ENCODE measurements at places on chromosomes 12 and 14.

GRCh38 chr12:122190842-122191668 is 8.1 kb downstream of the LRRC43 start:
- peak; percentile 40 for DNase-seq

- DNase-seq = no peak
These were observed 142.3 kb downstream of the RTN1 start for GRCh38 chr14:59728304-59728703.

GRCh38 chr12:111864913-111865312 is 22.9 kb downstream of the MAPKAPK5 start:
- DNase-seq = no peak

DNA sequence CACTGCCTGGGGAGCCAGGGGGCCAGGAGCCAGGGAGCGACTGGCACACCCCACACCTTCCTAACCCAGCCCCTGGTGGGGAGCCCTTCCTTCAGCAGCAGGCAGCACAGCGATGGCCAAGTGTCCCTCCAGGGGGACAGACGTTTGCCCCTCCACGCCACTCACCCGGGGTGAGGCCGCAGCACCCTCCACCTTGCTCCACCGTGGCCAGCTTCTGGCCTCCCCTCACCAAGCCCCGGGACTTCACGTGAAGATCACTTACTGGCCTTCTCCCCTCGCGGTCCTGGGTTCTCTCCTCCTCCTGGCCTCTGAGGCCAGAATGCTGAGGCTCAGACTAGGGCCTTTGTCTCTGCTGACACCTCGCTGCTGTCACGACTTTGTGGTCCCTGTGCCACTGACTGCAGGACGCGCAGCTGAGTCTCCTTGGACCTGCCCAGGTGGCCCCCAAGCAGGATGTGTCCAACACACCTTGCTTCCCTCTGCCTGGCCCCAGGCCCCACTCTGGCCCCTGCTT is 3.5 kb upstream of the ASPG start:
- DNase-seq = no peak

- DNase-seq = peak; percentile 63
These were observed 81.9 kb upstream of the ZFP36L1 start for GRCh38 chr14:68874746-68875155.

DNA sequence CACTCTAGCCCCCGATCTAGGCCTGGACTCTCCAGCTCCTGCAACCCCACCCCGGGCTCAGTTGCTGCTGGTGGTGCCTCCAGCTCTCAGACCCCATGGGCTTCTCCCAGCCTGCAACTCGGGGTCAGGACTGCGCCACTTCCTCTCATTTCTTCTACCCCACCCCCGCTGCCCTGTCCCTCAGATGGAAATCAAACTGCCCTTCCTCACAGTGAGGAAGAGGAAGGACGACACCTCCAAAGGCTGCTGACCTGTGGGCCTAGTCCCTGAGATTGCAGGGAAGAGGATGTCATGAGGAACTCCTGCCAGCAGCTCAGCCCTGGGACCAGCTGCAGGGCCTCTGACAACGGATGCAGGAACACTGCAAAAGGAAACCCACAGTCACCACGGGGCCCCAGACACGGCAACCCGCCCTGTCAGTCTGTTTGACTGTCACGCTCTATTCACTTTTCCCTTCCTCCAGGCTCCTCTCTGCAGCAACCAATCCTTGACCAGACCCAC is 29.3 kb upstream of the PNMA1 start:
- peak; percentile 78 for DNase-seq

DNA sequence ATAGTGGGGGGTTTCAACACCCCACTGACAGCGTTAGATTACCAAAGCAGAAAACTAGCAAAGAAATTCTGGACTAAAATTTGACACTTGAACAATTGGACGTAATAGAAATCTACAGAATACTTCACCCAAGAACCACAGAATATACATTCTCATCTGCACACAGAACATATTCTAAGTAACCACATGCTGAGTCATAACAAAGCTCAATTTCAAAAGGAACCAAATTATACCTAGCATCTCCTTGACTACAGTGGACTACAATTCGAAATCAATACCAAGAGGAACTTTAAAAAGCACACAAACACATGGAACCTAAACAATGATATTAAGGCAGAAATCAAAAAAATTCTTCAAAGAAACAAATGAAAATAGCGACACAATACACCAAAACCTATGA is 871.6 kb upstream of the MDGA2 start:
- DNase-seq = no peak

DNA sequence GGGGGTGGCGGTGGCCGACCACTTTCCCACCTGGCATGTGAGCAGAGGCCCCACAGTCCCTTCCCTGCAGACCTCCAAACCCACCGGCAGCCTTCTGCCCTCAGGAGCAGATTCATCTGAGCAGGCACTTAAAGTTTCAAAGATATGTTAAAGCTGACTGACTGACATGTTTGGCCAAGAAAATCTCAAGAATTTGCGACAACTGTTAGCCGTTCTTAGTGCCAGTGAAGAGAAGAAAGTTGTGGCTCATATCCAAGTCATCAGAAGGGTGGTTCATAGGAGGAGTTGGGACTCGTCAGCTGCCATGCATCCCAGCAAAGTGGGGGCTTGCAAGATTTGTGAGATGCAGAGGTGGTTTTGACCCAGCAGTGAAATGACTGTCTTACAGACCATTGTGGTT is 27.2 kb downstream of the ELK3 start:
- DNase-seq = no peak

- DNase-seq = no peak
These were observed 61.0 kb downstream of the FOXN4 start for GRCh38 chr12:109247831-109248654.

- DNase-seq = no peak
These were observed 996.5 kb downstream of the AACS start for GRCh38 chr12:126061777-126062176.

Measured in CMK (cell line).